ENCODE measurements at places on chromosomes 12 and 14.
A peak's percentile ranks its signal among the peaks of the same experiment; 100 is the strongest.

GRCh38 chr14:75711105-75711795 is 50.2 kb downstream of the TTLL5 start:
- peak; percentile 19 for DNase-seq

DNA sequence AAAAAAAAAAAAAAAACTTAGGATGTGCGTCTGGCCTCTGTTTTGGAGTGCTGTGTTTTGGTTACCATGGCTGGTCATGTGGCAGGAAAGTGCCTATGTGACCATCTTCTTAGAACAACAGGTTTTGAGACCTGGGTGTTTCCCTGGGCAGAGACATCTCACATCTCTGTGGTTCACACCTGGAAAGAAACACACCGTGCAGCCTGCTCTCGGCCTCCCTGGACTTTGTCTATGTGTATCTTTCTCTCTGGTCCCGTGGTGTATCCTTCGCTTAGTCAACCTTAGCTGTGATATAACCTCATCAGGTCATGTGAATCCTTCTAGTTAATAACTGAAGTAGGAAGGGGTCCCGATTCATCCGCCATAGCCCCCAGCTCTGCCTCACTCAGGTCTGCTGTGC is 22.6 kb downstream of the ACADS start:
- no peak for DNase-seq

DNA sequence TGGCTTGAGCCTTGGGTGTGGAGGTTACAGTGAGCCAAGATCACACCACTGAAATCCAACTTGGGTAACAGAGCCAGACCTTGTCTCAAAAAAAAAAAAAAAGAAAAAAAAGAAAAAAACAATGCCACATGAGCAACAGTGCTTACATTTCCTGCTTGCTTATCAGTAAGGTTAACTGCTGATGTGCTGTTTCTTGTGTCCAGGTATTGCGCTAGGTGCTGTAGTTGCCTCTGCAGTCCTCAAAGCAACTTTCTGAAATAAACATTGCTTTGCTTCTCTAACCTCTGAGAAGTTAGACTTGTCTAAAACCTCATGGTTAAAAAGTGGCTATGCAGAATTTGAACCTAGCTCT is 24.7 kb downstream of the RNF34 start:
- no peak for DNase-seq

- no peak for DNase-seq
Observed at GRCh38 chr14:54342806-54343205, 54.0 kb upstream of the CDKN3 start.

DNA sequence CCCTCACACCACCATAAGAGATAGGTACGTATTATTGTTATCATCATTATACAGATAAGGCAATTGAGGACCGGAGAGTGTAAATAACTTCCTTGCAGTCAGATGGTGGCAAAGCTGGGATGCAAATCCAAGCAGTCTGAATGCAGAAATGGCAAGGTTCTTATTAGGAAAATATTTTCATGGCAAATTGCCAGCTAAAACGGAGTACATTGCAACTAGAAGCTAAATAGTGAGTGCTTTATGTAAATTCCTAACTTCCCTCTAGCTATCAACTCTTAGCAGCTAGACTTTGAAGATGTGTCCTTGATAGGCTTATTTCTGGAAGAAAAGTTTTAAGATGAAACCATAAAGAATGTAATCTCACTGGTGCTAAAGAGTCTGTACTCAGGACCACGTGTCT is 323.9 kb upstream of the DIO2 start:
- DNase-seq, result no peak
